ENCODE measurements at places on chromosomes 1 and 21. TPM values are rescaled to one million over a fixed set of nuclear protein-coding genes. Genes with fewer than 3 reads are reported as not detected.
A peak's percentile ranks its signal among the peaks of the same experiment; 100 is the strongest.

AVPR1B gene
- not detected for total RNA-seq

LRRC53 gene
- total RNA-seq = not detected

DNA sequence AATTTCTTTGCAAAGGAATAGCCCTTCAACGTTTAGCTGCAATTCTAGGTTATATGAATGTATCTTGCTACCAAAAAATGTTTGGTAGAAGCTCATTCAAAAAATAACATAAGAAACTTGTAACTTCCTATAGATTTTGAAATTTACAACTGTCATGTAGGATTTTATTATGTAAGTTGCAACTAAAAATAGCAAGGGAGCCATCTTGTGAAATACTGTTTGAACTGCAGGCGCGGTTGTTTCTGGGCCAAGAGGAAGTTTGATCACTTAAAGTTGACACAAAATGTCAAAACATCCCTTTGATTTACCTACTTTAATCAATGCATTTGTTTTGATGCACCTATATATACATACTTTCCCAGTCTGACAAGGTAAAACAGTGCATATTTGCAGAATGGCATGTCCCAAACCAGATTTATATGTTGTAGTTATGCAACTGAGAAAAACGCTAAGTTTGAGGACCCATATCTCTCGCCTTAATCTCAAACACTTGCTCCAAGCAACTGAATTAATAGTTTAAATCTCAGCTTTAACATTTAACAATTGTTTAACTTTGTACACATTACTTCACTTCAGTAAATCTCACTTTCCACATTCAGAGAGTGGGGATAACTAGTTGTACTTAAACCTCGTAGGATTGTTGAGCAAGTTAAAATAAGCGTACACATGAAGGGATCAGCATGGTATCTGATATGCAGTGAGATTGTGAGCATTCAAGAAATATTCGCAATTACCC is 63.9 kb downstream of the KCNK2 start:
- peak; percentile 39 for DNase-seq

DNA sequence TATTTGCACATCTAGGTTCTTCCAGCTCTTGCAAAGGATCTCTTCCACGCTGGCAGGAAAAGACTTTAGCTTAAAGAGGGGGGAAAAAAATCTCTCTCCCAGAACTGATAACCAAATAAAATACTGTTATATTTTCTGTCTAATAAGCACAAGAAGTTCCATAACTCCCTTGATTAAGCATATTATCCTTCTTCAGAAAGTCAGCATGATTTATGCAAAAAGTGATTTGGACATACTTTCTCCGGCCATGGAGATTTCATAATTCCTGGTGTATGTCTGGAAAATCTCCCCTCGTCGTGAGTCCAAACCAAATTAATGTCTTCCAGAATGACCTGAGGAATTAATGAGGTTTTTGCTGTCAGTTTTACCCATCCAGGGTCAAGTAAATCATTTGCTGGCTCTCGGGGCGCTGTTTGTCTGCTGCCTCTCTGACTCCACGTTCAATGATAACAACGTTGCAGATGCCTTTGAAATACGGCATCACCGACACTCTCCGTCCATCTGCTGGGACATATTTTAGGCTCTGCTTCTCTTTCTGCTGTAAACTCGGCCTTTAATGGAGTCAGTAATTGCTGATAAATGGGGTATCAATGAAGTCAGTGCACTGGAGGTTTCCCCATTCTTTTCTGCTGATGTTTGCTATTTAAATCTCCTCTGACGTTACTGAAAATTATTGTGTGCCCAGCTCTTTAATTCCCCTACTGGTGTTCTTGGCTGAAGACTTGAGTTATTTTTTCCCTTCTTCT is 112.9 kb downstream of the HLX start:
- no peak for DNase-seq

- DNase-seq = no peak
Measured at GRCh38 chr1:96048572-96049212, 672.9 kb upstream of the PTBP2 start.

DNA sequence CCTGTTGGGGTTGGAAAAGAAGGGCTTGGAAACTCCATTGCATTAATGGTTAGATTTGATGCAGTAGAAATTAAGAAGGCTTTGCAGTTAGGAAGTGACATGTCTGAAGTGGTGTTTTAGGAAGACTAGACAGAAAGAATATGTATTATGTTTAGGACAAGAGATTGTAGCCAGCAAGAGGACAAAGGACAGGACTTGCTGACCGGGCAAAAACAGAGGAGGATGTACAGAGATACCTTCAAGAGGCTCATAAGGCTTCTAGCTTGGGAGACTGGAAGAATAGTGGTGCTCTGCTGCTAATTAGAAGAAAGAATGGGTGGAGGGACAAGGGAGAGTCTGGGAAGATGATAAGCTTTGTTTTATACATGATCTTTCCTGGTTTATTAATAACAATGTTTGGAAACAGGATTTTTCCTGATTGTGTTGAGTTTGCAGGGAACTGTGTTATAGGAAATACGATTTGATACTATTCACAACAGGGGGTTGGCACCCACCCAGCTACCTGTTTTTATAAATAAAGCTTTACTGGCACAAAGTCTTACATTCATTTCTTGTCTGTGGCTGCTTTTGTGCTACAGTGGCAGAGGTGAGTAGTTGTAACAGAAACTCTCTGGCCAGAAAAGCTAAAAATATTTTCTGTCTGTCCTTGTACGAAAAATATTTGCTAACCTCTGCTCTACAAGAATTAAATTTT is 37.1 kb upstream of the TMCO2 start:
- no peak for DNase-seq

GSTM5 gene
- total RNA-seq = 0.29 TPM

ERICH3 gene
- total RNA-seq = not detected

DNA sequence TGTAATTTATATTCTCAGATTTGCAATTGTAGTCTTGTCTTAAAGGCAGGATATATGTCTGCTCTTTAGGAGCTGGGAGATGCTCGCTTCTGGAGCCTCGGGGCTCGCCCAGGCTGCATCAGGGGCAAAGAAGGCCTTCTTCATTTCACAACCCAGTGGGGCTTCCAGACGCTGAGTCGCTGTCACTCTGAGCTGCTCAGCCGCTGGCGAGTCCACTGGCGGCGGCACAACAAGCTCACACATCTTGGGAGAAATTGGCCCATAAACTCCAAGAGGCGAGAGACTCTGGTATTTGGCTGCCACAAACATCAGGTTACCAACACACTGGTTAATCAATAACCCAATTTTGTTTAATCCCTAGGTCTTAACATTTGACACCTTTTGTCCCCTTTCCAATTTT is 216.6 kb downstream of the ATG4C start:
- DNase-seq = no peak

DNA sequence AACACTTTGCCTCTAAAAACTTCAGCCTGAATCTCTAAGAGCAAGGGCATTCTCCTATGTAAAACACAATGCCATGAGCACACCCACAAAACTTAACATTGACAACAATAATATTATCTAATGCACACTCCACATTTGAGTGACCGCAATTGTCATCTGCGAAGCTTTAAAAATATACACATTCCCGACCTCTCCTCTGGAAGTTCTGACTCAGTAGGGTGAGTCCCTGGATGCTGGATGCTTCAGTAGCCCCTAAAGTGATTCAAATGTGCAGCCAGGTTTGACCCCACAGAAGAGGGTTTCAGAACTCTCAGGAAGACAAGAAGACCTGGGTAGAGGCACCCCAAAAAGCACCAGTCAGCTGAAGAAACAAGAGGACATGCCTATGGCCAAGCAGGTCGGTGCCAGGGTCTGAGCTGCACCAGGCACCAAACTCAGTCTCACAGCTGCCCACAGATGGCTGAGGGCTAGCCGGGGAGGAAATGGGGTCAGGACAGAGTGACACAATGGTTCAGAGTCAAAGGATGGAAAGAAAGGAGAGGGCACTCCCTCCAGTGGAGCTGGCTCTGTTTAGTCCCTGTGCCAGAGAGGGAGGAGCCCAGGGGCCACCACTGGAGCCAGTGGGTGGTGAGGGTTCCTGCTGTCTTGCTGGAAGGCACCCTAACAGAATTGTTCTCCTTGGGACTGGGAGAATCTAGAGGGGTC is 17.4 kb downstream of the PIK3C2B start:
- DNase-seq = no peak

GRCh38 chr1:4709641-4710040 is 55.2 kb downstream of the AJAP1 start:
- DNase-seq = no peak
